ENCODE measurements at places on chromosomes 6 and 20. TPM values are rescaled to one million over a fixed set of nuclear protein-coding genes. Genes with fewer than 3 reads are reported as not detected.

DNA sequence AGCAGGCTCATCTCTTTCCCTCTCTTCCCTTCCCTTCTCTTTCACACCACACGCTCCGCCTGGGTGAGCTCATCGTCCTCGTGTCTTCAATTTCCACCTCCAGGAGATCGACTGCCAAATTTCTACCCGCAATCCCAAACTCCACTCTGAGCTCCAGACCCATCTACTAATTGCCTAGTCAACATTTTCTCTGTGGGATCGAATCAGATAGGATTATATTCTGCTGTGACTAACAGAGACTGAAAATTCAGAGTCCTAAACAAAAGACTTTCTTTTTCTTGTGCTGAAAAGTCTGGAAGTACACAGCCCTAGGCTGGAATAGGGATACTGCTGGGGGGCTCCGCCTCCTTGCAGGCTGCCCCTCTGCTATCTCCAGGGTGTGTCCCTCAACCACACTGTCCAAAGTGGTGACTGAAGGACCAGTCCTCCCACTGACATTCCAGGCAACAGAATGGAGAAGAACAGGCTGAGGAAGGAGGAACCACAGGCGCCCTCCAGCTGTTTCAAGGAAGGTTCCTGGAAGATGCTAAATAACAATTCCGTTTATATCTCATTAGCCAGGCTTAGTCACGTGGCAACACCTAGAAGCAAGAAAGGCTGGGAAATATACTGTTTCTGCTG, 5.0 kb upstream of the HSPA12B start:
- DNase-seq, result no peak

ADNP gene
- polyA plus RNA-seq, result 13.3 TPM

DNA sequence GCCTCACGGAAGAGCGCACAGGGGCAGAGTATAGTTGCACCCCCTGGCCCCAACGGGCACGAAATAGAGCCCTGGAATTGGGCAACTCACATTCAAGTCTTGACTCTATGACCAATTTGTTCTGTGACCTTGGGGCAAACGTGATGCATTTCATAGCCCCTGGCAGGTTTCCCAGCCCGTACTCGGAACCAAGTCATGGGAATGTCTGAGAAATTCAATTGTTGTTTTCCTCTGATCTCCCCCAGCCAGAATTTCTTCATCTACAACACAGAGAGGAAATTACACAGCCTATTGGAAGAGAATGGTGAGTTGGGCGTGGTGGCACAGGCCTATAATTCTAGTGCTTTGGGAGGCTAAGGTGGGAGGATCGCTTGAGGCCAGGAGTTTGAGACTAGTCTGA, 322.3 kb upstream of the SULF2 start:
- no peak for DNase-seq

DNA sequence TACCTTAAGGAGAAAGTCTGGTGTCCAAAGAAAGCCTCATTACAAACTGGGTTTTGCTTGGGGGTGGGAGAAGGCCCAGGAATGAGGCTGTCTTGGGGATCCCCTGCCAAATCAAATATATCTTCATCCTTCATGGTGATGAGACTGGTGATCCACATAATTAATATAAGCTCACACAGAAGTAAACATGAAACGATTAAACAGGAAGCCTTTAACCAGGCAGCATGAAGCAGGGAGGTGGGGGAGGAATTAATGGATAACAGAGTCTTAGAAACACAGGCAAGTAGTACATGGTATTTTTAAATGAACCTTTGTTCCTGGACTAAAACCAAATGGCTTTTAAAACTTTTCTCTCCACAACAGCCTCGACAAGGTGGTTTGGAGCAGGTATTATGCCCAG, 437.5 kb downstream of the TFAP2A start:
- DNase-seq, result no peak

DNA sequence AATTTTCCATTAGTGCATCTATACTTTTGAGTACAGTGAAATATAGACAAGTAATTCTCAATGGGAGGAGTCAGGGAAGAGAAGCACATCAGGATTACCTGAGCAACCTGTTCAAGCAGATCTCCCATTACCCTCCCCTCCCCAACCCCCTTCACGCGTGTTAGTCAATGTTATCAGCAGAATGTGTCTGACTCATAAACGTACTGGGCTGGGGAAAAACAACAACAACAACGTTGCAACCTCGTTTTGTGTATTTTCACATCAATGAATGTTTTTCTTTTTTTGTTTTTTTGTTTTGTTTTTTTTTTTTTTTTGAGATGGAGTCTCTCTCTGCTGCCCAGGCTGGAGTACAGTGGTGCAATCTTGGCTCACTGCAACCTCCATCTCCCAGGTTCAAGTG, 287.0 kb upstream of the STXBP5 start:
- no peak for DNase-seq

GRCh38 chr20:24745206-24745605, 203.9 kb upstream of the CST7 start:
- no peak for DNase-seq

- no peak for DNase-seq
Observed at GRCh38 chr20:54625497-54625896, 150.1 kb downstream of the DOK5 start.

- peak; percentile 77 for DNase-seq
Observed at GRCh38 chr6:168956884-168957730, 296.5 kb downstream of the THBS2 start.

GMPR gene
- polyA plus RNA-seq, result 18.4 TPM

DNA sequence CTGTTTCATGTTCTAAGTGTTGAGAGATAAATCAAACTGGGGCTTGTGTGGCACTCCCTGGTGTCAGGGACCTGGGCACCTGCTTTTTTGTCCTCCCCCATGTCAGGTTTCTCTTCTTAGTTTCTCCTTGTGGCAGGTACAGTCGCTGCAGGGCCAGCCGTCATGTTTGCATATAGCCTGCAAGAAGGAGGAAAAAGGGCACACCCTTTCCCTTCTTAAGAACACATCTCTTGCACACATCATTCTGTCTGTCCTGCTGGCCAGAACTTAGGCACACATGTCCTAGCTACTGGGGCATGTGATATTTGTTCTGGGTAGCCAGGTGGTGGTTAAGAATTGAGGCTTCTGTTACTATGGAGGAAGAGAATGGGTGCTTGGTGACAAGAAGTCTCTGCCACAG, 27.9 kb downstream of the CDC5L start:
- DNase-seq, result no peak

DNA sequence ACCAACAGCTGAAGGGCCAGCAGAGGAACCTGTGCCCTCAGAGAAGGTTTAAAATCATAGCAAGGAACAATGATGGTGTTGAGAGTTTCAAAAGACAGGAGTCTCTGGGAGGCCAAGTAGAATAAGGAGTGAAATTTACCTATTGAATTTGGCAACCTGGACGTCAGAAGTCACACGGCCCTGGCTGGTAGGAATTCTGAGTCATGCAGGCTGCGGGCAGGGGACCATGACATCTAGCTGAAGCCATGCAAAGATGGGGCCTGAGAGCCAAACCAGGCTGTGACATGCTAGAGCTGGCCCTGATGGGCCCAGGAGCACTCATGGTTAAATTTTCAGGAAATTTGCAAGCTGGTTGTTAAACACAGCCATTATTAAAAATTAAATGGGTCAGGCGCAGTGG, 64.0 kb upstream of the SNX9 start:
- DNase-seq, result no peak

ZFP57 gene
- not detected for polyA plus RNA-seq

SLPI gene
- polyA plus RNA-seq, result not detected

DNA sequence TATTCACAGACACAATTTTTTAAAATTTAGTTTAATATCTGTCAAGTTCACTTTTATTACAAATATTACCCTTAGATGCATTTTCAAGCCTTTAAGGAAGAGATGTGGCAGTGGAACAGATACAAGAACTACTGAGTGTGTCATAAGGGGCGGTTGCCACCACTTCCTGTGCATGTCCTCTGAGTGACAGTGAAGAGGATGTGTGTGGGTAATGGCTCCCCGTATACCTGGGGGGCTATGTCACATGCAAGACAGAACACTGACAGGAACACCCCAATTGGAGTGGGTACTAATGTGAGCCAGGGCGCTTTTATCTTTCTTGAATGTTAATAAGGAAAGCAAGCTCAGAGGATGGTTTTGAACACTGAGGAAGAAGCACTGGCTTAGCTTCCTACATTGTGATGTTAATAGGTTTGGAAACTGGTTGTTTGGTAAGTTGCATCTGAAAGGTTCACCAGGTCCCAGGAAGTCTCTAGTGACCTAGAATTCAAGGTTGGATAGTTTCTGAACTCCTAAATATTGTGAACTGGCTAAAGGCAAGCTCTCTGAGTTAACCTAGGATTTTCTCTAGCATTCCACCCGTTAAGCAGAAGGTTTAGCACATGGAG, 83.4 kb upstream of the ASF1A start:
- no peak for DNase-seq

SYCP2L gene
- 0.82 TPM for polyA plus RNA-seq

DNA sequence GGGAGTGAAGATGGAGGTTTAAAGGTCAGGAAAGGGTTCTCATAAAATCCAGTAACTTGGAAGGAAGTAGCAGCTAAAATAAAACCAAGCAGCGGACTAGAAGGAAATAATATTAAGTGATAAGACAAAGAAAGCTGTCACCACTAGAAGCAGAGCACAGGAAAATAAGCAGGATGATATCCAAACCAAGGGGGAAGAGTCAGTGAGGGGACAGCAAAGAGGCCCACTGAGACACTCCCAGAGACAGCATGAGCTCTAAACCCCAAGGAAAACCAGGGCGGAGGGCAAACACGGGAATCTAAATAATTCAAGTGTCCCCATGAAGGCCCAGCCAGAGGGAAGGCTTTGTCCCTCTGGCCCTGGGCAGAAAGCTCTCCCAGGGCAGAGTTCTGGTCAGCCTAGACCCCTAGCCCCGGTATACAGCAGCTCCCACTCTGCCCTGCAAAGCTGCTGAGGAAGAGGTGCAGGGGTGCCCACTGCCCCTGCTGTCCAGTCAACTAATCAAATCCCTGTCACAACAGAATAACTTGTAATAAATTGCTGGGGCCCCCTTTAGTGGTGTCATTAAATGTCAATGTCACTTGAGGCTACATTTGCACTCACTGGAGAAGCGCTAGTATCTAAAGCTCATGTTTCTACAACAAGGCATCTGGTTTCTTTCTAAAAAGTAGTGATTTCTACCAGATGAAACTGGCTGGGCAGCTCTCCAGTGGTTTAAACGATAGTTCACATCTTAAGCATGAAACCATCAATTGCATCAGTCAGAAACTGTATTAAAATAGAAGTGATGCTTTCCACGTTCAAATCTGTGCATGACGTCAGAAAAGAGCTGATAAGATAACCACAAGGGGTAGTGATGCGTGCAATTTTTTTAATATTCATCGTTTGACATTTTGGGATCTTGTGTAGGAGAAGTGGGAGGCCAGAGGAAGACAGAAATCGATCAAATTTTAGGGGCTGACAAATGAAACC, 13.6 kb downstream of the PDE10A start:
- DNase-seq, result peak; percentile 47

GRCh38 chr6:56996401-56996800, 41.5 kb downstream of the BEND6 start:
- DNase-seq, result no peak

Data from SK-N-SH (cell line).